AG10803 (cell line): ENCODE measurements at places on chromosomes 7 and 10.
A peak's percentile ranks its signal among the peaks of the same experiment; 100 is the strongest.

DNA sequence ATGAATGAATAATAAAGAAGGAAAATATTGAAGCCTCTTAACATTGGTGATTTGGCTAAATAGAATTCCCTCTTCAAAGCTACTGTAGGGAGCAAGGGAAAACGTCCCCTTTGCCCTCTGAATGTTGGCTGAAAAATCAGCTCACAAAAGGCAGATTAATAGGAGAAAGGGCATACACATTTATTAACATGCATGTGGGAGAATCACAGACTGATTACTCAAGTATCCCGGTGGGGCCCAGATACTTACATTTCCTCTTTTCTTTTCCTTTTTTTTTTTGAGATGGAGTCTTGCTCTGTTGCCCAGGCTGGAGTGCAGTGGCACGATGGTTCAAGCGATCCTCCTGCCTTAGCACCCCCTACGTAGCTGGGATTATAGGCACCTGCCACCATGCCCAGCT lies 68.5 kb downstream of the HK1 start:
- no peak for DNase-seq

- no peak for DNase-seq
Observed at GRCh38 chr10:19944911-19945663, 128.9 kb downstream of the PLXDC2 start.

GRCh38 chr7:130595986-130596385 lies 72.6 kb downstream of the COPG2 start:
- DNase-seq: peak; percentile 13

DNA sequence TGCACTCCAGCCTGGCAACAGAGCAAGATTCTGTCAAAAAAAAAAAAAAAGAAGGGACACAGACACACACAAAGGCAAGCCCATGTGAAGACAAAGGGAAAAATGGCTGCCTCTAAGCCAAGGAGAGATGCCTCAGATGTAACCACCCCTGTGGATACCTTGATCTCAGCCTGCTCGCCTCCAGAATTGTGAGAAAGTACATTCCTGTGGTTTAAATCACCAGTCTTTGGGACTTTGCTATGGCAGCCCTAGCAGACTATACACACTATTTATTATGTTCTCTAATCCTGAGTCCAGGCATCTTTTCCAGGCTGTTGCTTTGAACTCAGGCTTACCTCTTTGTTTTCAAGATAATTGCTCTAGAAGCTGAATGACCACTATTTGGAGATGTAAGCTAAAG lies 494.3 kb downstream of the GALNT17 start:
- peak; percentile 79 for DNase-seq

- no peak for DNase-seq
Observed at GRCh38 chr10:26540601-26541000, 102.5 kb downstream of the APBB1IP start.

DNA sequence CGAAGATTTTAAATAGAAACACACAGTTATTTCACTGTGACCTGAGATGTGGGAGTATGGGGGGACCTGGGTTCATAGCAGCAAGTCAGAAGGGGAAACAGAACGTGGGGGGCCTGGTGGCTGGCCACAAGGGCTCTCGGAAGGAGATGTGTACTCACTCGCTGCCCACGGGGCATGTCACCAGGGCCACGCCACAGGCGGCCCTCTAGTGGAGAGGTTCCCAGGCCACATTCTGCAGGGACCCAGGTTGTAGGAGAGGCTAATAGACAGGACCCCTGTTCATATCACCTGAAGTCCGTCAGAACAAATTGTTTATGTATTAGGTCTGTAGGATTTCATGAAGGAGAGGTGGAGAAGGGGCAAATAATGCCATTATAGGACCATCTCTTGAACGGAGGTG lies 25.1 kb upstream of the SVOPL start:
- DNase-seq: no peak

GRCh38 chr7:22292531-22292930 lies 64.4 kb downstream of the RAPGEF5 start:
- no peak for DNase-seq

DNA sequence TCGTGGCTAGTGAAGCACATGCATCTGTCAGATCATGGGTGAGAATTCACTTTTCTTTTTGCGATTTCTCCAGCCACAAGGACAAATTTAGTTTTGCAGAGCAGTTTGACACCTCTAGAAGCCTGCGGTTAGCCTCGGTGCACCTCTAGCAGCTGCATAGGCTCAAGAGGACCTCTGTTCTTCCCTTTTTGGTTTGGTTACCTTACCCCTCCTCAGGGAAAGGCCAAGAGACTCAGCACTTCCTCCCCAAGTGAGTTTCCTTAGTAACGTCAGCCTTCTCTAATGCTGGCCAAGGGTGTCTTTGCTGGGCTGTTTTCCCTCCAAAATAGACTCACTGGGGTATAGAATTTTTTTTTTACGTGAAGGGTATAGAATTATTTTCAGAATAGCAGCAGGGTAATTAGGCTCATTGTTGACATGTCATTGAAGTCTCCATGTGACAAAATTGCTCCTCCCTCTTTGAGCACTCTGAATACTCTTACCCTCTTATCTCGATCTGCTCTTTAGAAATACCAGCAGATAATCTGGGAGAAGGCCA lies 97.8 kb downstream of the AUTS2 start:
- DNase-seq: no peak

DNA sequence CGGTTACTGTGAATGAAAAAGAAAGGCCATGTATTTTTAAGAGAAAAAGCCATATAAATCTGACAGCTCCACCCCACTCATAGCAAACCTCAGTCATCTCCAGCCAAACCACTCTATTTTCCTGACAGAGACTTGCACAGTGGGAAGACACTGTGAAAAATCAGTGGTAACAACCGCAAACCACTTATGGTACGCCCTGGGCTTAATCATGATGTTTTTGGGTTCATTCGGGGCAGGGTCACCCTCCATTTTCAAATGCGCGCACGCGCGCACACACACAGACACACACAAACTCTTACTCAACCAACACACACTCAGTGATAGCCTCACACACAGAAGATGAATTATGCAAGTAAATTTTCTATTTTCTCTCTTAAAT lies 82.1 kb upstream of the HPS1 start:
- no peak for DNase-seq

GRCh38 chr7:66693331-66693730 lies 47.2 kb upstream of the RABGEF1 start:
- DNase-seq: no peak

GRCh38 chr10:2980791-2981360 lies 86.5 kb upstream of the PFKP start:
- DNase-seq: peak; percentile 74

- DNase-seq: peak; percentile 89
Observed at GRCh38 chr7:130961128-130961601, 227.2 kb upstream of the KLF14 start.

GRCh38 chr7:100719523-100720278 lies 567 bp upstream of the EPO start:
- DNase-seq: peak; percentile 73

DNA sequence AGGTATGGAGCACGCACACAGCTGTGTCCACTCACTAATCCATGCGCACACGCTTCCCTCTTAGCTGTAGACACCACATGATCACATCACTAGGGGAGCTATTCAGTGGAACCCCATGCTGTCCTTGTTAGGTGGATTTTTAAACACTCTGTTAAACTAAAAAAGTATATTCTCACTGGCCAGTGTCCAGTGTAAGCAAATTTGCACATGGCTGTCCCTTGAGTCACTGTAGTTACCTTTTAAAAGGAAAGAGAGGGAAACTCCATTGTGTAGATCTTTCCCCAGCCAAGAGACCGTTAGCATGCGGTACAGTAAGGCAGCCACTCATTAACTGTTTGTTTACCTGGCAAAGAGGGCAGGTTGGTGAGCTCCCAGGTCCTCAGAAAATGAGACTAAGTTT lies 81.6 kb upstream of the INSYN2A start:
- DNase-seq: peak; percentile 2

DNA sequence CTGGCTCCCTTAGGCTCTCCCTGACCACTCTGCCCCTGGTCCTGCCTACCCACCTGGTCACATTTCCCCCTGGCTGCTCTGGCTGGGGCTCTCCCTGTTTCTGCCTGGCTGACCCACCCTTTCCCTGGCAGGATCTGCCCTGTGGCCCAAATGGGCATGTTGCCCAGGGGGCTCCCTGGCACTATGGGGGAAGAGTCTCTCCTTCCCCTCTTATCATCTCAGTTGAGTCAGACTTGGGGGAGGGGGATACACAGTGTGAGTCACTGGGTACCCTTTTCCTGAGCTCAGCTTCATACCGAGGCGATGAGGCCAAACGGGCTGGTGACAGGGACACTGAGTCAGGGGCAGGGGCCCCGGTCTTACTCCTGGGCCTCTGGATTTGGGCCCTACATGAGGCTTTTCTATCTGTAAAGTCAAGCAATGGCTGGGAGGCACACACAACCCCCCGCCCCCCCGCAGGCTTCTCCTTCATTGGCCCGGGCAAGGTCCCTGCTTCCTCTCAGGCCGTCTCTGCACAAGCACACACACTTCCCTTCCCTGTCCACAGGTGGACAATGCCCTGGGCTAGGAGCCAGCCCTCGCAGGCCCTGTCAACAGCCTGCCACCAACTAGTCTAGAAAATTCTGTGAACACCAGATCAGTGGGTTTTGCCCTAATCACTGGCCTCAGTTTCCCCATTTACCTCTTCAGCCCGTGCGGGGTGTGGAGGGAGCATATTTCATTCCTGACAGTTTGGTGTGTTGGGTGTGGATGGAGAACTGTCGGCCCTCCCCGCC lies 627 bp upstream of the FLNC start:
- peak; percentile 34 for DNase-seq

DNA sequence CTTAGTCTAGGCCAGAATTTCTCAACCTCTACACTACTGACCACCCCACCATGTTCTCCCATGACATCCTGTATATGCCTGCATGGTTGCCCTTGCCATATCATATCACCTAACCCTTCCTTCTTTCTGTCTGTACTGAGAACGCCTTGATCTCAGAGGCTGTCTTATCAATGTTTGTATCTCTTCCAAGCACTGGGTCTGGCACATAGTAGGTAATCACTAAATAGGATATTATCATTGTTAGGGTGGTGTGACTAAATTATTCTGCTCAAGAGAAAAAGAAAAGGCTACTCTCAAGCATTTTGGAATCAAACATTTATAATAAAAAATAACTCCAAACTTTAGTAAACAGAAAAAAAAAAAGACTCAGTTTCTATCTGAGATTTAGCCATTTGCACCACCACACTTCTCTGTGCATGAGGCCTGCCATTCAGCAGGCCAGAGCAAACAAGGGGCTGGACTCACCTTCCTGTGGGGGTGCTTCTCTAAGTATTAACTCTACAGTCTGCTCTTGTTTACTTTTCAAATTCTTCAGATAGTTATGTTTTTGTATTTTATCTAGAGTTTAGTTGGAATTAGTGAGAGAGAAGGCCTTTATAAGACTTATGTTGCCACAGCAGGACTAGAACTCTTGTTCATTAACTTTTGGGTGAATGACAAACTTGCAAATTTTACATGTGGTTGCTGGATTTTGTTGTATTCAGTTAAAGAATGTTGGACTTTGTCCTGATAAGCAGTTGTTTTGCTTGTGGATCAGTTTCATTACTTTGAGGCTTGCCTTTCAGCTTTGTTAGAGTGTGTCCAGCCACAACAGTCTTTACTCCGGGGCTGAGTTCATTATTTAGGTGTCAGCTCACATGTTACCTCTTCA lies 5.4 kb downstream of the AGBL3 start:
- DNase-seq: no peak

DNA sequence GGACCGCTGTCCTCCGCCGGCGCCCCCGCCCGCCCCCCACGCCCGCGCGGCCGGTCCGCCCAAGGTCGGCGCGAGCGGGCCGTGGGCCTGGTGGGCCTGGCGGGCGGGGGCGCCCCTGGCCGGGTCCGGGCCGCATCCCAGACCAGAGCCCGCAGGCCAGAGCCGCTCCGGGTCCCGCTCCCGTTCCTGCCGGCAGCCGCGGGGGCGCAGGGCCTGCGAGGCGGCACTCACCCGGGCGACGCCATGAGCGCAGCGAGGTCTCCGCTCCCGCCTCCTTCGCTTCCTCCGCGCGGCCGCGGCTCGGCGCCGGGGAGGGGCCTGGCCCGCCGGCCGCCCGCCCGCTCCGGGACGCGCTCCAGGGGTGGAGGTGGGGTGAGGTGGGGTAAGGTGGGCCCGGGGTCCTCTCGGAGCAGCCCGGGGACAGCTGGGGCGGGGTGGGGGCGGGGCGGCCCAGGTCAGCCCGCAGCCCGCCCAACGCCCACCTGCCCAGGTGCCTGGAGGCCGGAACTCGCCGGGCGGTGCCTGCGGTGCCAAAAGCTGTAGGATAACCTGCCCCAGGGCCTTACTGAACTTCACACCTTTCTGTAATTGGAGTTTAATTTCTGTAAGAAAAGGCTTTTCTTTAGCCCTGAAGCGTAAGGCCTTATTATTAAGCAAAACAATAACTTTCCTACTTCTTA lies at the start of gene URGCP:
Gene URGCP, minus strand, starts transcription at position 266 of the 680 bp plus-strand sequence. Its CDS starts 21 bp downstream, at position 245.
- DNase-seq: peak; percentile 36

DNA sequence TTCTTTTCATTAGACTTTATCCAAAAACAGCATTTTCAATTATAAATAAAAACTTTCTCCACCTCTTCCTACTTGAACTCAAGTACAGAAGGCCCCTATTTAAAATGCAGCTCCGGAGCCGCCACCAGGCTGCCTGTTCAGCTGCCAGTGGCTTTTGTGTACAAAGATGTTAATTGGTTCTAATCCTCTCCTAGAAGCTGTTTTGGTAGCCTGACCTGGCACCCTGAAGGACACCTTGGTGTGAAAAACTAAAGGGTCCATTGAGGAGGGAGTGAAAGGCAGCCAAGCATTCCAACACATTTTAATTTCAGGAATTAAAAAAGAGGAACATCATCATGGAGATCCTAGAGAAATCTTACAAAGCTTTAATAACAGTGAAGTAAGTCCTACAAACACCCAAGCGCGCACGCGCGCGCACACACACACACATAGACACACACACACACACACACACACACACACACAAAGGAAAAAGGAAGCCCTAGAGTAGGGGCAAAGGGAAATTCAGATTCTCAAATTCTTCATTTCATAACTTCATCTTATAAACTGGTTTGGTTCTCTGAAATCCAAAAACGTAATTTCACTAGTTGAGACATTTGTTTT lies 41.4 kb downstream of the VAX1 start:
- DNase-seq: no peak

DNA sequence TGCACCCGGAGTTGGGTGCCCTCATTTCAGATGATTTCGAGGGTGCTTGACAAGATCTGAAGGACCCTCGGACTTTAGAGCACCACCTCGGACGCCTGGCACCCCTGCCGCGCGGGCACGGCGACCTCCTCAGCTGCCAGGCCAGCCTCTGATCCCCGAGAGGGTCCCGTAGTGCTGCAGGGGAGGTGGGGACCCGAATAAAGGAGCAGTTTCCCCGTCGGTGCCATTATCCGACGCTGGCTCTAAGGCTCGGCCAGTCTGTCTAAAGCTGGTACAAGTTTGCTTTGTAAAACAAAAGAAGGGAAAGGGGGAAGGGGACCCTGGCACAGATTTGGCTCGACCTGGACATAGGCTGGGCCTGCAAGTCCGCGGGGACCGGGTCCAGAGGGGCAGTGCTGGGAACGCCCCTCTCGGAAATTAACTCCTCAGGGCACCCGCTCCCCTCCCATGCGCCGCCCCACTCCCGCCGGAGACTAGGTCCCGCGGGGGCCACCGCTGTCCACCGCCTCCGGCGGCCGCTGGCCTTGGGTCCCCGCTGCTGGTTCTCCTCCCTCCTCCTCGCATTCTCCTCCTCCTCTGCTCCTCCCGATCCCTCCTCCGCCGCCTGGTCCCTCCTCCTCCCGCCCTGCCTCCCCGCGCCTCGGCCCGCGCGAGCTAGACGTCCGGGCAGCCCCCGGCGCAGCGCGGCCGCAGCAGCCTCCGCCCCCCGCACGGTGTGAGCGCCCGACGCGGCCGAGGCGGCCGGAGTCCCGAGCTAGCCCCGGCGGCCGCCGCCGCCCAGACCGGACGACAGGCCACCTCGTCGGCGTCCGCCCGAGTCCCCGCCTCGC lies at the start of gene EGFR:
Gene EGFR, plus strand, starts transcription at position 657 of the 830 bp plus-strand sequence. CDS start 261 bp downstream, outside the sequence.
- peak; percentile 82 for DNase-seq
